ENCODE measurements at places on chromosomes 7 and 10.

DNA sequence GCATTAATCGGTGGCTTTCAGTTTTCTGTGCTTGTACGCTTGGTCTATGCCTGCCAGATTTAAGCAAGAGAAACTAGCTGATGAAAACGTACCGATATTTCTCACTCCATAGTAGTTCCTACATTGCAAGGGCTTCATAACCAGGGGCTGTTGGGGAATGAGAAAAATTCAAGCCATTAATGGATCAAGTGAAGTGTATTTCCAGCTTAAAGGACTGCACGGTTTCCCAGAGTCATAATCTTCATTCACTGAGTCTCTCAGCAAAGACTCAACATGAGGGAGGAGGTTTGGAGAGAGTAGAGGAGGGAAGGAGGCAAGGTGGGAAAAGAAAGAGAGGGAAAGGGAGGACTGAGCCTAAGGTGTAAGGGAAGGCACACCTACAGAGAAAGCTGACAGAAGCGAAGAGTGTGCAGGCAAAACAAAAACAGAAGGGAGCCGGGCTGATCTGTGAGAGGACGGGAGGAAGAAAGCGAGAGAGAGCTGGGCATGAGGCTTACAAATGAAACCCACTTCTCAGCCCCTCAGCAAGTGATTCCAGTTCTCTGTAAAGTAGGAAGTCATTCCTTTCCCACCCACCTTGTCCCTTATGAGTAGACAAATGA is 625 bp downstream of the GIMAP2 start:
- DNase-seq: no peak

DNA sequence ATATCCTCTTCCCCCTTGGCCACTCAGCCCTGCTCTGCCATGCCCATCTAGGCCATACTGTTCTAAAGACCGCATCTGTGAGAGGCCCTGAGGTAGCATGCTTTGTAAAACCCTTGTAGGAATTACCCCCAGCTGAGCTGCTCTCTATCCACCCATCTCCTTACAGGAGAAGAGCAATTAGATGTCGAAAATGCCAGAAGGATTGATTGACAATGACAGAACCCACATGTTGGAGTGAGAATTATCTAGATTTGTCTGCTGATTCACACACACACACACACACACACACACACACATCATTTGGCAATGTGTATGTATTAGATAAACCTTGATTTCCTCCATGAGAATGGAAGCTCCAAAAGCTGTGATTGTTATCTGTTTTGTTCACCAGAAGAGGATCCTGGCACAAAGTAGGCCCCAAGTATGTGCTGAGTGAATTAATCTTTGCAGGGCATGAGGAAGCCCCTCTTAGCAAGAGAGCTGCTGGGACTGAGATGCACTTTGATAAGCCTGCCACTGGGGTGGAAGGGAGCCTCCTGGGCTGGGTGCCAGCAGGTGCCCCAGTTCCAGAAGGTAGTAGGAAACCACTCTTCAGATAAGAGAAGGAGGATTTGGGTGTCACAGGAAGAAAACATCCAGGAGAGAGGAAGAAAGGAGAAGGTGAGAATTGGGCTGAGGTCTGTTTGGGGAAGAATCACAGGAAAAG is 187.5 kb upstream of the ADO start:
- no peak for DNase-seq

DNA sequence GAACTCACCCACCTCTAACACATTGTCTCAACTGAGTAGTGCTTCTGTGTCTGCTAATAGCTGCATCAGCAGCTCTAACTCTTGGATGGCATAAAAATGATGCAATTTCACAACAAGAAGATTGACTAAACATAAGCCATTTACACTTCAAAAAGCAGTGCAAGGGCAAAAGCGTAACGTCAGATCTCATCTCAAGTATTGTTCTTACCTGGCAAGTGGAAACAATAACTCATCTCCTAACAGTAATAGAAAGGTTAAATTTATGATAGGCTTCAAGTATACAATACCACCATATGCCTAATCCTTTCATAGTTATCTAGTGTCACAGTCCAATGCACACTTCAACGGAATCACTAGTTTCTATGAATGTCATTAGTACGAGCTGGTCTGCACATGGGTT is 14.8 kb downstream of the TPK1 start:
- no peak for DNase-seq

GRCh38 chr7:132683896-132684690 is 107.8 kb upstream of the PLXNA4 start:
- DNase-seq: no peak

DNA sequence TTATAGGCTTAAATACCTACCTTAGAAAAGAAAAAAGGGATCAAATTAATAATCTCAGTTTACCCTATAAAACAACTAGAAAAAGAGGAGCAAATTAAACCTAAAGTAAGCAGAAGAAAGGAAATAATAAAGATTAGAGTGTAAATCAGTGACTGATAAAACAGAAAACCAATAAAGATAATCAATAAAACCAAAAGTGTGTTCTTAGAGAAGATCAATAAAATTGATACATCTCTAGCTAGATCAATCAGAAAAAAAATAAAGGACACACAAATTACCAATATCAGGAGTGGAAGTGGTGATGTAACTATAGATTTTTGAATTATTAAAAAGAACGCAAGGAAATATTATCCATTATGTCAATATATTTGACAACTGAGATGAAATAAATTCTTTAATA is 69.2 kb upstream of the NAMPT start:
- no peak for DNase-seq

- no peak for DNase-seq
These were observed 37.2 kb downstream of the APBB1IP start for GRCh38 chr10:26475386-26475785.

DNA sequence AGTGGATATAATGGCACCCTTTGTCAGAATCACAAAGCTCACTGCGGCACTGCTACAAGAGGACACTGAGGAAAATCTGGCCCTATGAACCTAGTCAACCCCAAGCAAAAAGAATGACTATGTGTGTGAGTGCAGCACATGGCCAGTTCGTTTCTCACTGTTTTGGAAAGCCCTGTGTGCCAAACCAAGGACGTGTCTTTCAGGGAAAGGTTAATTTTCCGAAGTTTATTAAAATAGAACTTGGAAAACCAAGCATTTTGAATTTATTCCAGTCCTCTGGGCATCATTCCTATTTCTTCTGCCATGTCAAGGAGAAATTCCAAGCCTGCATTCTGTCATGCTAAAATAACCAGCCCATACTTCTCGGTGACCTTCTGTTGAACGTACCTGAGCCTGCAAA is 471.8 kb downstream of the PLXDC2 start:
- DNase-seq: no peak

DNA sequence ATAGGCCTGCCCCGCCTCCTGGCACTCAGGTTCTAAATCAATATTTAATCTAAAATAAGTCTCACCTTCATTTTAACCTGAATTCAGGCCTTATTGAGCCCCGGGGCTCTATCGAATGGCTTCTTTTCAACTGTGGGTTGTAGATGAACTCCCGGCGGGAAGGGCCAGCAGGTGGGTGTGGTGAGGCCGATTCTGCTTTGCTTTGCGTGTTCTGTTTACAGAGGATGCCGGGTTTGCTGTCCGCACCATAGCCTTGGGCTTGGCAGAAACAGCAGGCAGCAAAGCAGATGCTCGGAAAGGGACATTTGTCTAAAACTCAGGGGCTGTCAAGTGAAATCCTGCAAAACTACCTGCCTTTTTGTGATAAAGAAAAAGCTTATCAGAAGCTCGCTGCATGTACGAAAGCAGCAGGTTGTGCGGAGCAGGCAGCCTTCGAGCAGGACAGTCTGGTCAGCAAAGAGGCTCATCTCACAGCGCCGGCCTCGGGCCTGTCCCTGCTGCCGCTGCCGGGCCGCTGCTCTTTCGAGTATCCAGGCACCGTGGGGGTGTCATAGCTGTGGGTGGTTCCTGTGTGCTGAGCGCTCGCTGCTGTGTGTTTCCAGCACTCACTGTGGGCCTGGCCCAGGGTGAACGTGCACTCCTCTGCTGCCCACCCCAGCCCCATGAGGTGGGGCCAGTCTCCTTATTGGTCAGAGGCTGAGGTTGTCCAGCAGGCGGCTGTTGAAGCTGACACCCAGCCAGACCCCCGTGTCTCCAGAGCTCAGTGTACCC is 434.8 kb upstream of the FOXK1 start:
- no peak for DNase-seq

DNA sequence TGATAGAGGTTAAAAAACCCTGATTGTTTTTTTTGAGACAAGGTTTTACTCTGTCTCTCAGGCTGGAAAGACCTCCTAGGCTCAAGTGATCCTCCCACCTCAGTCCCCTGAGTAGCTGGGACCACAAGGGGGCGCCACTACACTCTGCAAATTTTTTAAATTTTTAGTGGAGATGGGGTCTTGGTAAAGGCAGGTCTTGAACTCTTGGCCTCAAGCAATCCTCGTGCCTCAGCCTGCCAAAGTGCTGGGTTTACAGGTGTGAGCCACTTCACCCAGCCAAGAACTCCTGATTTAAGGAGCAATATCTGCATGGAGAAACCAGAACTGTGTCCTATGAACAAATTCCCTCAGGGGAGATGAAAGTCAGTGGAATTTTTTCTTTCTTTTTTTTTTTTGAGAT is 7.3 kb upstream of the KLHDC10 start:
- no peak for DNase-seq

GRCh38 chr7:5758753-5759335 is 22.6 kb downstream of the RNF216 start:
- no peak for DNase-seq

DNA sequence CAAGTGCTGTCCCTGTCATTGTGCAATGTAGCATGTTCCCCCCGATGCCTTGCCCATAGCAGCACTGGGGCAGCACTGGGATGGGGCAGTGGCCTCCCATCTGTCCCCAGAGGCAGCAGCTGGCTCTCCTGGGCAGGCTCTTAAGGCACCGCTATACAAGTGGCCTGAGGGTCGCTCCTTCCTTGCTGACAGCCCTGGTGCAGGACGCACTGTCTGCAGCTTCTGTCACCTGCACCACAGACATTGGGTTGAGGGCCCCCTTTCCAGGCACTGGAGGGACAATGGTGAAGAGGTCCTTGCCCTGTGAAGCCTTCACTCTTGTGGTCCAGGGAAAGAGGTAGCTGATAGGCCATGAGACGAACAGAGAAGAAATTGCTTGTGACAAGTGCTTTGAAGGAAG is 10.6 kb downstream of the CPSF4 start:
- no peak for DNase-seq

DNA sequence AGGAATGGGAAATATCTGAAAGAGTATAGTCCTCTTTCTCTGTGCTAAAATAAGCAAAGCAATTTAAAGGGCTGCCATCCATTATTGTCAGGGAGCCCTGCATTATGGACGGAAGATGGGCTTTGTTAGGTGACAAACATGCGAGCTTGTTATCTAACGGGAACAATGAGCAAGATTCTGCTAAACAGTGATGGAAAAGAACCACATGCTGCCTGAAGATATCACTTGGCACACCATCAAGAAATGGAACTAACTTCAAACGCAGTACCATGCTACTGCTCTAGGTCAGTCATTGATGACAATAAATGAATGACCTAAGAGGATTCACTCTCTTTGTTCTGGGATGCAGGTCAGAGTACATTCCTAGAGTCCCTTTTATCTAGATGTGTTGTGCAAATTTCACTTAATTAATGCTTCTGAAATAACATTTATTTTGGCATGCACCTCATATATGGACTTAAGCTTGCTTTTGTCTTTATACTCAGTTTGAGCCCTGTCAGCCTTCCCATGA is 175.7 kb upstream of the PTN start:
- DNase-seq: no peak

- DNase-seq: no peak
These were observed 166.8 kb downstream of the MTERF1 start for GRCh38 chr7:91713669-91714068.

GRCh38 chr10:99604862-99605261 is 15.4 kb downstream of the SLC25A28 start:
- no peak for DNase-seq

DNA sequence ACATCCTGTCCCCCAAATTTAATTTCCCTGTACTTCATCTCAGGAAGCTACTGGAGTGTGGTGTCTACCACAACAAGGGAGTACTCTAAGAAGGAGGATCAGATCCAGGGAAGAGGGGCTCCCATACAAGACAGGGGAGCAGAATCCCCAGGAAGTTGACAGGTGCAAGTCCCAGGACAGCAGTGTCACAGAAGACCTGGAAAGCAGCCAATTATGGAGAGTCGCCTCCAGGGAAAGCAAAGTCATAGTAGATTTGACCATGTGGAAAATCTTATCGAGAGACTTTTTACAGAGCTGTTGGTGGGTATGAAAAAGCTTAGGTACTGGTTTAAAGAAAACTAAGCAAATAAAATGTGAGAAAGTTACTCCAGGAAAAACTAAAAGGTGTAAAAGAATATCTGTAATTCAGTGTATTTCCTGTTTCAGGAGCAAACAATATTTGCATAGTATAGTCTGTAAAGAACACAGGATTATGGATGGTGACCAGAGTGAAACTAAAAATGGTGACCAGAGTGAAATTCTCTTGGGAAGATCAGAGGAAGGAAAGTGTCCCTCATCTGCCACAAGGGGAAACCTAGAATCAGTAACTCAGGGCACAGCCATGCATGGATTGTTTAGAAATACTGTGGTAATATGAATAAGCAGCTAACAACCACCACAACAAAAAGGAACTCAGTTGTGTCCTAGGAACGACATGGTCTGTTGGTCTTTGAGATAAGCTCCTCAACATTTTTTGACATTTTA is 44.5 kb downstream of the LANCL2 start:
- no peak for DNase-seq

DNA sequence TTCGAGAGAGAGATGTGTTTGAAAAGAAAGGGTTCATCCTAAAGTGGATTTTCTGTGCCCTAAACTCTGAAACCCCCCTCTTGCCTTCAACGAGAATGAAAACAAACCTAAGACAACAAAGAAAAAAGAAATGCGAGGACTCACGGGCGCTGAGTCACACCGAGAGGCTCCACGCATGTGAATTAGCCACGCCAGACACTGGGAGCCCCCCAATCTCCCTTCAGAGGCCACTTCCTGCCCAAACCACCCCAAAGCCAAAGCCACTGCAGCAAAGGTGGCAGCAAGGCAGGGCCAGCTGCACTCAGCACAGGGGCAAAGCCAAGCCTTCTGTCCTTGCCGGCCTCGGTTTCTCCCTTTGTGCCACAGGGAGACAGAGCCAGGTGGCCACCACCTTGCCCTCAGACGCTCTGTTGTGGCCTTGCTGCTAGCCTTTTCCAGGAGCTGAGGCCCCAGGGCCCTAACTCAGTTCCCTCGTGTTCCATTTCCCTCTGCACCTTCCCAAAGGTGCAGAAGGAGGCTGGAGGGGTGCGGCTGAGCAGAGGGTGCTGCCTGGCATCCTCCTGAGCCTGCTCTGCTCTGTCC is 93.3 kb downstream of the FAM53B start:
- no peak for DNase-seq
